PC-3 (cell line): ENCODE measurements at places on chromosomes 1 and 21. TPM values are rescaled to one million over a fixed set of nuclear protein-coding genes. Genes with fewer than 3 reads are reported as not detected.

Gene LCE1D
- not detected in 2 replicates for total RNA-seq

Gene AADACL3
- not detected in 2 replicates for total RNA-seq

Gene IRF6
- total RNA-seq: 61.6 and 65.7 TPM in 2 replicates

Gene RNU1-1
- under 0.01 TPM in 2 replicates for total RNA-seq

Gene SUSD4
- total RNA-seq: 1.3 and 5.2 TPM in 2 replicates

Gene RIPPLY3
- 10.0 and 11.4 TPM in 2 replicates for total RNA-seq

Gene KCNE1
- total RNA-seq: 0.58 and 0.69 TPM in 2 replicates

Gene HSD3B1
- not detected in 2 replicates for total RNA-seq

Gene DCST2
- 0.18 and 3.0 TPM in 2 replicates for total RNA-seq

Gene GLUL
- 131 and 159 TPM in 2 replicates for total RNA-seq

Gene IBA57
- 13.3 and 18.3 TPM in 2 replicates for total RNA-seq

Gene WNT2B
- total RNA-seq: 0.46 and 0.55 TPM in 2 replicates

Gene GPR52
- 0.44 and 3.6 TPM in 2 replicates for total RNA-seq

Gene TMCC2
- total RNA-seq: 8.7 and 11.3 TPM in 2 replicates

Gene ANKRD35
- 0.07 and 0.40 TPM in 2 replicates for total RNA-seq

Gene SLAMF6
- total RNA-seq: not detected in 2 replicates
